Skeletal muscle cell (primary cell): ENCODE measurements at places on chromosomes 4 and X.
A peak's percentile ranks its signal among the peaks of the same experiment; 100 is the strongest.

DNA sequence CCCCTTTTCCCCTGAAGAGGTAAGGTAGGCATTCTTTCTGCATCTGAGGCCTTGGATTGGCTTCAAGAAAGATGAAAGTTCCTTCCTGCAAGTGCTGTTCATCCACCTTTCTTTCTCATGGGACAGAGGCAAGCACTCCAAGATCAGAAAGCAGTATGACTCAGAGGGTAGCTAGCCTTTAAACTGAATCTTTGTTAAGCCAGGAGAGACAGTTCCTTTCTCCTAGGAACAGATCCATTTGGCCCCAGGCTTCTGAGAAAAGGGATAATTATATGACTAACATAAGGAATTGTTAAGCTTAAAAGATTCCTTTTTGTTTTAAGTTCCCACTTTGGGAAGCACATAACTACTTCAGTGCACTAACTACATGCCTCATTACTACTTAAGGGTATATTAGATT is 192.0 kb downstream of the PPP3CA start:
- DNase-seq, result peak; percentile 28

- DNase-seq, result no peak
Observed at GRCh38 chr4:150234246-150234645, 156.0 kb downstream of the DCLK2 start.

GRCh38 chrX:103518571-103518970 is 718 bp downstream of the RAB40A start:
- DNase-seq, result no peak

DNA sequence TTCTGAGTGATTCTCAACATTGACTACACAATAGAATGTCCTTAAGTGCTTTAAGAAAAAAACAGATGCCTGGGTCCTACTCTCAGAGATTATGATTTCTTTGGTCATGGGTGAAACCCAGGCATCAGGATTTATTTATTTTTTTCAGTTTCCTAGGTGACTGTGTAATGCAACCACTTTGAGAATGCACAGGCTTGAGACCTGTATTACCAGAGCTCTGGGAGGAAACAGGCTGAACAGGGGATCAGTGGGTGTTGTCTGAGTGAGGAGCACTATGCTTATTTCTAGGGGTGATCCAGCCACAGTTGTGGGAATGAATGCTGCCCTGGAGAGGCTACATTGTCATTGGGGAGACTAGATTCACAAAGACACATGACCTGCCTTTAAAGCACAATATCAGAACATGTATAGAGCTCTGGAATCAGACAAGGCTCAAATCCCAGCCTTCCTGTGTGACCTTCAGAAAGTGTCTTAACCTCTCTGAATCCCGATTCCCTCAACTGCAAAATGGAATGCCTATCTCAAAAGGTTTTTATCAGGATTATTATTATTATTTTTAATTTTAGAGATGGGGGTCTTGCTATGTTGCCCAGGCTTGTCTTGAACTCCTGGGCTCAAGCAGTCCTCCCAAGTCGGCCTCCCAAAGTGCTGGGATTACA is 61.6 kb upstream of the PRPS1 start:
- DNase-seq, result no peak

GRCh38 chr4:65773636-65774035 is 103.3 kb upstream of the EPHA5 start:
- no peak for DNase-seq

DNA sequence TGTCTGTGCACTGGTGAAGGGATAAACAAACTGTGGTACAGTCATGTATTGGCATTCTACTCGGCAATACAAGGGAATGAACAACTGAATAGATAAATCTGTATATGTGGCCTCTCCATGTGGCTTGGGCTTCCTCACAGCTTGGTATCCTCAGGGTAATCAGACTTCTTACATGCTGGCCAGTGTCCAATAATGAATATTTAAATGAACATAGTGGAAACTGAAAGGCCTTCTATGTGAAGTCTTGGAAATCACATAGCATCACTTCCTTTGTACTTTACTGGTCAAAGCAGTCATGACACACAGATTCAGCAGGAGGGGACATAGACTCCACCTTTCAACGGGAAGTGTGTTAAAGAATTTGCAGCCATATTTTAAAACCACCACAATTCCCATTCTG is 33.4 kb upstream of the GPR101 start:
- no peak for DNase-seq

DNA sequence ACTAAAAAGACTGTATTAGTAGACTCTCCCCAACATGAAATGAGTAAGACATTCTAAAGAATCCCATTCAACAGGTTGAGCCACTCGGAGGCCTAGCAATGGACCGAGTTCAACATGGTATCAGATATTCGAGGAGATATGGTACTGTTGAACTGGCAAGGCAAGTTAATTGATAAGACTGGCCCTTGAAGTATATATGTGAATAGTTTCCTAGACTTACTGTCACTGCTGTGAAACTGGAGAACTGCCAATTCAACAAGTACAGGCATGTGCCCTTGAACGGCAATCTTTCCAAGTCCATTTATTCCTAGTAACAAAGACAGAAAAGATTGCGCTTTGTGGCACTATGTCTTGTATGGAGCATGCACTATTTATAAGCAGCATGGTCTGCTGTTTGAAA is 24.4 kb downstream of the FAT1 start:
- no peak for DNase-seq

GRCh38 chr4:1297023-1297395 is 7.3 kb downstream of the MAEA start:
- no peak for DNase-seq

- DNase-seq, result no peak
Observed at GRCh38 chrX:6660567-6661264, 125.8 kb upstream of the VCX3A start.

DNA sequence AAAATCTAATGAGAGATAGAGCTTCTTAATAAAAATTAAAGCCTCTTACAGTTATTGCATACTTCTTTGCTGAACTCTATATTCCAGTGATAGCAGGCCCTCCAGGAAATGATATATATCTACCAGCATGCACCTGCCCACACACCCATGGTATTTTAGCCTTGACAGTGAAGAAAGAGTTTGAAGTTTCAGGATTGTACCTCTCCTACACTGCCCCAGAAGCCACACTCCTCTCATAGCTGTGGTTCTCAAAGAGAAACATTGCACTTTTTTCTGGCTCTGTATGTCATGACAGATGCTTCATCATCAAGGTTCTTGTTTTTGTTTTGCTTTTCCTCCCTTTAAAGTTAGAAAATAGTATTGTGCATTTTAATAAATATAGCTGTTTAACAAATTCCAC is 34.0 kb downstream of the INPP4B start:
- no peak for DNase-seq

DNA sequence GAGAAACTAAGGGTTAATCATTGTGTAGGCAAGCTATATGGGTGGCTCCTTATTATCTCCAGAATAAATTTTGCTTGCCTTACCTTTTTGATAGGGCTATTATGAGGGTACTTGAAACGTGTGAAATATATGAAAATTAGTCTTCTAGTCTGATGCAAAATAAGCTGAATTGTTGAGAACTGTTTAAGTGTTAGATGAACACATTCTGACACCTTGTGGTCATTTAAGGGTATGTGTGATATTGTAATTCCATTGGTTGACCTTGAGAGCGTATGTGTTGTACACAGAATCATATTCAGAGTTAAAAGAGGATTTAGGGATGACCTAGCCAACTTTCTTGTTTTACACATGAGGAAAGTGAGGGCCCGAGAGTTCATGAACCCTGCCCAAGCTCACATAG is 44.6 kb upstream of the LINC00632 start:
- DNase-seq, result no peak

DNA sequence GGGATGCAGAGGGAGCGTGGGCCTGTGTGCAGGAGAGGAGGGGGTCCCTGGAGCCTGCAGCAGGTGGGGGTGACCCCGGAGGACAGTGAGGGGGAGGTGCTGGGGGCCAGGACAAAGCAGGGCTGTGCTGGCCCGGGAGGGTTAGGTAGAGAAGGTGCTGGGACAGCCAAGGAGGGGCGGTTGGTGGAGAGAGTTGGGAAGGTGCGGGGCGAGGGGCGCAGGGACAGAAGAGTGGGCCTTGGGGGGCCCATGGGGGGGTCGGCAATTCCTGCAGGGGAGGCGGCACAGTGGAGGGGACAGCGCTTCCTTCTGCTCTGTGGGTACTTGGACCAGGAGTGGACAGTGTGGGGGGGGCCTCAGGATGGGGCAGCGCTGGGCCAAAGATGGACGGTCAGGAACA is 32.5 kb downstream of the LRPAP1 start:
- DNase-seq, result no peak

DNA sequence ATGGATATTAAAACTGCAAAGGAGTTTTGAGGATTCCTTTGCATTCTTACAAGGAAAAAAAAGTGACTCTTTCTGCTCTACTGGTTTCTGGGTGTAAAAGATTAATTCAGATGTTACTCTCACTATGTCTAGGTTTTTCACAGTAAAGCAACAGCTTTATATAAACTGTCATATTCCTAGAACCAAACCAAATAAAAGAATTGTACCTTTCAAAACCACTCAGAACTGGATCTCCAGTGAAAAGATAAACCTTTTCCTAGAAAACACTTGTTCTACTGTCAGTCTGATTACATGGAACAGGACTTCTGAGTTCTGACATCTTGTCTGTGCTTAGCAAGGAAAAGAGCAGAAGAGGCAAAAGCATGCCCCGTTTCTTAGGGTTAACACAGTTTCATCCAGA is 5.0 kb upstream of the PPID start:
- DNase-seq, result no peak

DNA sequence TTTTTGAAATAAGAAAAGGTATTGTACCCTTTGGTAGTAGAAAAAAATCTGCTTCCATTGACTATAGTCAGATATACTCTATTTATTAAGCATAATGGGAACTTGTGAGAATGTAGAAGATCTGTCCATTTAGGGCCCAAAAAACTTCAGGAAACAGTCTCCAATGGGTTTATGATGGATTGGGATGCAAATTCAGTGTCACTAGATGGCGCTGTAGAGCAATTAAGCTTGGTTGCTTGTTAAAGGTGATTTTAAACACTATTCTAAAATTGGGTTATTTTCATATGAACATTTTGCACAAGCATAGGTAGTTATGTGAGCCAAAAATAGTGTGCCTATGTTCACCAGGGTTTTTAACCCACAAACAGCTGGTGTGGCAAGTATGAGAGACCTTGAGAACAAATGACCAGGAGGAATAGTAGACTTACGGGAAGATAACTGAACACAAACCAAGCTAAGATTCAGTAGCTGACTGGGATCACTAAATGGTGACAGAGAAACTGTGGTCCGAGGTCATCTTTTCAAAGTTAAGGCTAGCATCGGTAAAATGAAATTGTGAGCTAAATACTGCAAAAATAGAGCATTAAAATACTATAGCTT is 80.3 kb upstream of the LSM6 start:
- peak; percentile 14 for DNase-seq

GRCh38 chrX:131066237-131066636 is 8.1 kb downstream of the ARHGAP36 start:
- DNase-seq, result no peak

DNA sequence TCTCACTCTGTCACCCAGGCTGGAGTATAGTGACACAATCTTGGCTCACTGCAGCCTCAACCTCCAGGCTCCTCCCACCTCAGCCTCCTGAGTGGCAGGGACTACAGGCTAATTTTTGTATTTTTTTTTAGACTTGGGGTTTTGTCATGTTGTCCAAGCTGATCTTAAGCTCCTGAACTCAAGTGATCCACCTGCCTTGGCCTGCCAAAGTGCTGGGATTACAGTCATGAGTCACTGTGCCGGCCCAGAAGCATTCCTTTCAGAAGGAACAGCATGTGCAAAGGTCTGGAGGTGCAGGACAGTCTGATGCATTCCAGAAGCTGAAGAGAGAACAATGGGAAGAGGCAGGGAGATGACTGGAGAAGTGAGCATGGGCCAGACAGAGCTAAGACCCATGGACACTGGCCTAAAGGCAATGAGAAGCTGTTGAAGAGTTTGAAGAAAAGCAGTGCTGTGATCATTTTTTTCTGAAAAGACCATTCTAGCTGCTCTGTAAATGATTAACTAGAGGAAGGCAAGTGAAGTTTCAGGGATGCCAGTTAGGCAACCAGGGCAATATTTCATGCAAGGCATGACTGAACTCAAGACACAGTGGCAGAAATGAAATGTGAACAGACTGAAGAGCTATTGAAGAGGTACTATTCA is 43.2 kb downstream of the MANBA start:
- DNase-seq, result no peak

GRCh38 chrX:96722781-96723180 is 38.1 kb downstream of the DIAPH2 start:
- DNase-seq, result no peak

GRCh38 chrX:108268434-108269080 is 169.7 kb downstream of the COL4A6 start:
- no peak for DNase-seq

- DNase-seq, result peak; percentile 39
Observed at GRCh38 chr4:151641167-151641566, 119.6 kb downstream of the GATB start.

- no peak for DNase-seq
Observed at GRCh38 chr4:41832961-41833360, 84.4 kb upstream of the PHOX2B start.

GRCh38 chr4:128653527-128654444 is 155.7 kb upstream of the JADE1 start:
- DNase-seq, result peak; percentile 64

GRCh38 chr4:38574559-38575333 is 89.3 kb upstream of the KLF3 start:
- DNase-seq, result peak; percentile 46

DNA sequence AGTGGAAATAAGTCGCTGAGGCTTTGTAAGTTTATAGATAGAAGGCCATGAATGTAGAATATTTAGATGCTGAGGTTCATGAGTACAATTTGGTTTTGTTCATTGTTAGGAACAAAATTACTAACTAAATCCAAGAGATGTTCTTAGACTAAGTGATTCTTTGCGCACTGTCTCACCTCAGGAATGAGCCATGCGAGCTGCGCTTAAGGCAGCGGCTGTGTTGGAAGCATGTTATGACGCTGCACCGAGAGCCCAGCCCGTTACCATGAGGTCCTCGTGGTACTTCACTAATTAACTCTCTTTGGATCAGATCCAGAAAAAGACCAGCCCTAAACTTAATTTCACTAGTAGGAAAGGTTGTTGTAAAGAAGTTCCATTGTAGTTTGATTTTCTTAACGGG is 166.2 kb downstream of the RAPGEF2 start:
- DNase-seq, result no peak

- peak; percentile 3 for DNase-seq
Observed at GRCh38 chr4:19478791-19479190, 772.9 kb upstream of the SLIT2 start.

DNA sequence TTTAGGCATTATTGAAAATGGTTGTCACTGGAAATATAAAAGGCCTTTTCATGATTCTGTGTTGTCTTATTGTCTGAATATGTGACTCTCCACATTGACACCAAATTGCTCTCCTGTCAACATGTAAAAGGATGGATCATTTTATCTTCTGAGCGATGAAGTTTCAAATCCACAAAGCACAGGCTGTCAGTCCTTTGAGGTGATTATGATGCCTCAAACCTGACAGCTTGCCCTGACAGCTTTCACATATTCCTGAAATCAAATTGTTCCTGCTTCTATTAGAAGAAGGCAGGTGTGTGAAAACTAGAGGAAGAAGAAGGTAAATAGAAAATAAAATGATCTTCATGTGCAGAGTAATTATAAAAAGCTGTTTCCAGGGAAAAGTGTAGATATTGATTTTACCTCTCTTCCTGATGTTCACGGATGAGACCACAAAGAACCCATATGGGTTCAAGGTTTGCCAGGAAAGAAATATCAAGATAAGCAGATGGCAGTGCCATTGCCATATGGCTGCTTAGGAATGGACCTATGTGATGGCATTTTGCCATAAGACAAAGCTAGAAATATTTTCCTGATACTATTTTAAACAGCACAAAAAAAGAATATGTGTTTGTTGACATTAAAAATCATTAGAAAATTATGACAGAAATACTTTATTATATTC is 1006.3 kb upstream of the AGA start:
- no peak for DNase-seq

- DNase-seq, result peak; percentile 46
Observed at GRCh38 chr4:53196882-53197771, 168.7 kb downstream of the SCFD2 start.
